ENCODE measurements at places on chromosomes 7 and 10. TPM values are rescaled to one million over a fixed set of nuclear protein-coding genes. Genes with fewer than 3 reads are reported as not detected.

The PWWP2B gene
- 18.5 TPM for total RNA-seq

The PKD2L1 gene
- not detected for total RNA-seq

The SSMEM1 gene
- not detected for total RNA-seq

The SPDYE1 gene
- not detected for total RNA-seq

The COL1A2 gene
- 11,912 TPM for total RNA-seq

The OR6B1 gene
- total RNA-seq, result not detected

The AGAP6 gene
- 4.3 TPM for total RNA-seq

The SPDYE2B gene
- not detected for total RNA-seq

The PARD3 gene
- total RNA-seq, result 69.2 TPM

The TWIST1 gene
- total RNA-seq, result 101 TPM

The VWDE gene
- total RNA-seq, result under 0.01 TPM

The C10orf143 gene
- 2.5 TPM for total RNA-seq

The LIPN gene
- not detected for total RNA-seq

The TMEM213 gene
- total RNA-seq, result not detected

The SHH gene
- not detected for total RNA-seq
